Kidney glomerular epithelial cell (primary cell): ENCODE measurements at places on chromosomes 12 and 14.

DNA sequence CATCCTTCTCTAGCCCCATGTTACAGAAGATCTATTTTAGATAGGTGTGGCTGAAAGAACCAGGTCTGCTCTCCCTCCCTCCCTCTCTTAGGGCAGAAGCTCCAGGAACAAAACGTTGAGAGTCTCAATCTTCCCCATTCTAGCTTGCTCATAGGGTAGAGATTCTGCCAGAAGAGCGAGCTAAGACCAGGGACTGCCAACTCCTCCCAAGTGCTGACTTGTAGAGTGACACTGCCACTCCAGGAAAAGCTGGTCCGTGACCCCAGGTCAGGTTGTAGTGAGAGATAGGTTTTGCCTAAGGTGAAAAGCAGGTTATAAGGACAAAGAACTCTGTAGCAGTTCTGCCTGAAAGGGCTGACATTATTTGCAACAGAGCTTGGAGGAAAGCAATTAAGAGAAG, 73.4 kb downstream of the INSM2 start:
- DNase-seq = no peak

DNA sequence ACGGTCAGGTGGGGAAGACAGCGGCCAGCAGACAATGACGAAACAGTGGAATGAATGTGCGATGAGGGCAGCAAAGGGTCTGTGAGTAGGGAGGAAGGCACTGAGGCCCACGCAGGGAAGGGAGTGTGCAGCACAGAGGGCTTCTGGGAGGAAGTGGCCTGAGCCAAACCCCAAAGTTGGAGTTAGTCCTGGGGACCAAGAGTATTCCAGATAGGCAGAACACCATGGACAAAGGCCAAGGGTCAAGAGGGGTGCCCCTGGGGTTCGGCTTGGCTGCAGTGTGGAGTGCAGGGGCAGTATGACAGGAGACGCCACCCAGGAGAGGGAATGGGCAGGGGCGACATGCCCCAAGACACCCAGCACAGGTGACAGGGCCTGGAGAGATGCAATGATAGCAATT, 58.8 kb downstream of the CHGA start:
- DNase-seq = no peak

DNA sequence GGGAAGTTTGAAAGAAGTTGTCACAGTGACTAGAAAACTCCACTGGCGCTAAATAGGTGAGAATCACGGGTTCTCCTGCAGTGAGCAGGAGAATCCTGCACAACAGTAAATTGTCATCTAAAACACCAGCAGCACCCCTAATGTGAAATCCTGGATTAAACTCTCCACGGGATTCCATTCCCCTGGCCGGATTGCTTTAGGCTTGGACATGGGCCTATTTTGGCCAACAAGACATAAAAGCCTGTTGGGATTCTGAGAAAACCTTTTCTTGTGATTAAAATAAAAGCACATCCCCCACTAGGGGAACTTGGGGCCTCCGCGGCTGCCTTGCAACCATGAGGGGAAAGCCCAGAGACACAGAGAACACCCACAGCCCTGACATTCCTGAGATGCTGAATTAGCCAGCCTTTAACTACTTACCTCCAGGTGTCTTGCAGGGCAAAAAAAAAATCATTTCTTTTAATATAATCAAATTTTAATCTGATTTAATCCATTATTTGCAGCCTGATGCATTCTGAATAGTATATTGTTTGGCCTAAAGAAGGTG, 21.0 kb upstream of the TSPAN11 start:
- no peak for DNase-seq

DNA sequence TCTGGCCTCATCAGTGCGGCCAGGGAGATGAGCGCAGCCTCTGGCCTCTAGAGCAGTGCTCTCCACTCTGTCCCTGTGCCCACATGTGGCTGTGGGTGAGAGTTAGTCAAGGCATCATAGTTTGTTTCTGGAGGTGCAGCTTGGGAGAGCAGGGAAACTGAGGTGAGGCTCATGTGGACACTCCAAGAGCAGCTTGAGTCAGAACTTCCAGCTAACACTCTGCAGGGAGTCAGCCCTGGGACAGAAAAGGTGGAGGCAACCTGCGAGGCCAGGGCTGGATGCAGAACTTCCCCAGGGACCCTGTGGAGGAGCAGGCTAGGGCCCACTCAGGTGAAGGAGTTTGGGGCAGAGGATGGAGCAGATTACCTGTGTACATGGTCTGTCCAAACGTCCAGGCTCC, 10.8 kb downstream of the ISCA2 start:
- DNase-seq = no peak

DNA sequence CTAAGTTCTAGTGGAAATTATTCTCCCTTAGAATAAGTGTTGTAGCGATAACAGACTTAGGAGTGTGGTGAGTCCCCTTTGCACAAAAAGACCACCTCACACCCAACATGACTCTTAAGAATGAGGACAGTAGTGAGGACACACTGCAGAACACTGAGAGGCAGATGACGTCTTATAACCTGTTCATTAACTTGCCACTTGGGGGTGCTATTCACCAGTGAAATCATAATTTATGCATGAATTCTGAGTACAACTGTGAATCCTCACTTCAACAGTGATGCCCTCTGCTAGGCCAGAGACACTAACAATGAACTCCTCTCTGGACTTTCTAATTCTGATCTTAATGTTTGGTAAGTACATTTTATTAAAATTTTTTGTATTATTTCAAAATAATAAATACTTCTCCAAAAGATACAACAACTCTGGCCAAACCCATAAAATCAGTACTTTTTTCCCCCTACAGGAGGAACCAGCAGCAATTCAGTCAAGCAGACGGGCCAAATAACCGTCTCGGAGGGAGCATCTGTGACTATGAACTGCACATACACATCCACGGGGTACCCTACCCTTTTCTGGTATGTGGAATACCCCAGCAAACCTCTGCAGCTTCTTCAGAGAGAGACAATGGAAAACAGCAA, 274.7 kb downstream of the DAD1 start:
- DNase-seq = peak; percentile 61
